Stimulated activated CD8-positive, alpha-beta memory T cell treated with anti-CD3 and anti-CD28 coated beads, Interleukin-15, amount 100 ng/mL, for 4 hours (primary cell): ENCODE measurements at places on chromosomes 6 and 20.

DNA sequence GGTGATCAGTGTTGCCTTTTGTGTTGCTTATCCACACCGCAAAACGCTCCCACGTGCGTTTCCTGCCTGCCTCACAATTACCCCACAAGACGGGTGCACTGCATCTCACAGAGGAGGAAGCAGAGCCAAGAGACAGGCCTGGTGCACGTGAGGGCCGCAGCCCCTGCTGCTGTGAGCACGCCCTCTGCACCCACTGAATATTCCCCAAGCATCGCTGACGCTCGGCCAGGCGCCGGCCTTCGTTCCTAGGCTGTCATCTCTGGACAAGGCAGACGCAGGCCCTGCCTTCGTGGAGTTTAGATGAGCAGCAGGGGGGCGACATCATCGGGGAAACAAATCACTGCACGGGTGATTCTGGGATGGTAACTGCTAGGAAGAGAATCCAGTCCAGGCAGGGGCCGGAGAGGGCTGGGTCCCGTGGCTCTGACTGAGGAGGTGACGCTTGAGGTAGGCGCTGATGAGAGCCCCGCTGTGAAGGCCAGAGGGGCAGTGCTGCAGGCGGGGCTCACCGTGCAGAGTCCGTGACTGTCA lies 162.4 kb upstream of the QKI start:
- DNase-seq = no peak

DNA sequence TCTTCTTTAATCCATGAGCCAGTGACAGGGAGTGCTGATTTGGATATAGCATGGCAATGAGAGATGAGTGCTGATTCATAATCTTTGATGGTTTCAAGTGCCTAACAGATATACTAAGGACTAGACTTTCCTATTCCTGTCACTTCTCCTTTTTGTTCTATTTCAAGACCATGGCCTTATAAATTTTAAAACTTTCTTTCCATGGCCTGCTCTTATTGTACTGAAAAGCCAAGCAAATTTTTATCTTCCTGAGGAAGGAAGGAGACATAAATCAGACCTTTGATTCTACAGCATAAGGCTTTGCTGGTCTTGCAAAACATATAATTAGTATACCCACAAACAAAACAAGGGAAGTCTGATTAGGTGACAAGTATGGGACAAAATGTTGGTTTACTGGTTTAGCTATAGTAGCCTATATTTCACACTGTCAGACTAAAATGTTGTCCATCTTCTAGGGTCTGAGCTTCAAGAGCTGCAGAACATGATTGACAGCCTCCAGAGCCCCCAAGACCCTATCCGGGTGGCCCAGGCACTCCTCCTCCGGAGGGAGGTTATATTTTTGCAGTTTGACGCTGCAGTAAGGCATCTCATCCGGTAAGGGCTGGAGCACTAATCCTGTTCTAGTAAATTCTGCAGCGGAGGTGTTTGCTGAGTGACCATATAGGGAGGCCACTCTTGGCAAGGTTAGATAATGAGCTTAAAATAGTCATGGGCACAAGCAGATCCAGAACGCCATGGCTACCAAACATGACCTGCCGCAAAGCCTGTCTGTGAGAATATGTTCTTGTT lies 82.3 kb downstream of the CD164 start:
- DNase-seq = no peak

DNA sequence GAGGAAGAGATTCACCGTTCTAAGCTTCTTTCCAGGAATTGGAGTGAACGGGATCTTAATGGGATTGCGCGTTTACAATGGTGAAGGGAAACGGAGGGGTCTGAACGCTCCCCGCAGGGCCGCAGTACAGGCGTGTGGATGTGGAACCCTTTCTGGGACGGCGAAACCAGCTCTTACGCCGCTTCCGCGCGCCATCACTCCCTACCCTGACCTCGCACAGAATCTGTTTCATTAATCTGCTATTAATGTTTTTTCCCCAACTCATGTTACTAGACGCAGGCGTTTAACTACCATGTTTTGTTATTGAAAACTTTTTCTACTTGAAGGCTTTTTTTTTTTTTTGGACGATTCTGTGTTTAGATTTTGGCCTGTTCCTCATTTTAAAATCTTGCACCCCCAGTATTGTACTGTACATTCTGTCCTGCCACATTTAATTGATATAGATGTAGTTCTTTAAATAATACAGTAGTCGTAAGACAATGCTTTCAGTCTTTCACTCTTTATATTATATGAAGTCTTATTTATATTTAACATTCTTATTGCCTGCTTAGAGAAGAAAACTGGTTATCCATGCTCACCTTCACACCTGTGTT lies 696 bp upstream of the SUPT3H start:
- DNase-seq = no peak

GRCh38 chr20:40675599-40676221 lies 13.3 kb downstream of the MAFB start:
- DNase-seq = no peak

DNA sequence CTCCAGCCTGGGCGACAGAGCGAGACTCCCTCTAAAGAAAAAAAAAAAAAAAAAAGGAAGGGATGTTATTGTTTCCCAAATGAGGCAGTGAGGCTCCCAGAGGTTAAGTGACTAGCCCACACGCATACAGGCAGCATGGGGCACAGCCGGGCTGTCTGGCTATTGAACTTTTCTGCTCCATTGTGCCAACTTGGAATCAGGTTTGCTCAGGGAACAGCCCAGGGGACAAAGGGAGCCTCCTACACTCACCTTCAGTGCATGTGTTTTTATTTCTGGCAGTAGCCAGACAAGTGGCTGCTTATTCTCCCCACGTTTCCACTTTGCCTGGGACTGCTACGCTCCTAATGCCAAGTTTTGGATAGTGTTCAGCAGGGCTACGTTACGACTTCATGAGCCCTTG lies 10.7 kb downstream of the ETV7 start:
- DNase-seq = no peak

GRCh38 chr20:50675671-50676376 lies 15.5 kb downstream of the RIPOR3 start:
- no peak for DNase-seq

GRCh38 chr20:21246161-21246560 lies 57.0 kb upstream of the XRN2 start:
- DNase-seq = no peak

GRCh38 chr6:97669191-97670031 lies 386.4 kb upstream of the MMS22L start:
- DNase-seq = no peak

- no peak for DNase-seq
Observed at GRCh38 chr6:23735151-23735550, 390.9 kb upstream of the NRSN1 start.

- DNase-seq = no peak
Observed at GRCh38 chr6:36459501-36459900, 16.7 kb downstream of the KCTD20 start.

DNA sequence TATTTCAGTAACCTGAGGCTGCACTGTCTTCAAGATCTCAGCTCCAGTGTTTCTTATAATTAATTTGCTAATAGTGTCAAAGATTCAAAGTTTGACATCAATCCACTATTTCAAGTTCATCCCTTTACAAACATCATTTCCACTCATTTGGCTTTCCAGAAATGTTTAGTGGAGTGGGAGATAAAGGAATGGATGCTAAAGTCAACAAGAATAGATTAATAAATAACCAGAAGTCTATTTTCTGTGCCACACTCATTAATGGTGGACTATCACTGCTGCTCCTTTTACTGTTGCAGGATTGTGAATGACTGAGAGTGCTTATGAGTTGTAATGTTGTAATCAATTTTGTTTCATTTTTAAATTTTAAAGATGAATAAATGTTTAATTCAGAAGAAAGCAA lies 28.4 kb upstream of the EPM2A start:
- no peak for DNase-seq

DNA sequence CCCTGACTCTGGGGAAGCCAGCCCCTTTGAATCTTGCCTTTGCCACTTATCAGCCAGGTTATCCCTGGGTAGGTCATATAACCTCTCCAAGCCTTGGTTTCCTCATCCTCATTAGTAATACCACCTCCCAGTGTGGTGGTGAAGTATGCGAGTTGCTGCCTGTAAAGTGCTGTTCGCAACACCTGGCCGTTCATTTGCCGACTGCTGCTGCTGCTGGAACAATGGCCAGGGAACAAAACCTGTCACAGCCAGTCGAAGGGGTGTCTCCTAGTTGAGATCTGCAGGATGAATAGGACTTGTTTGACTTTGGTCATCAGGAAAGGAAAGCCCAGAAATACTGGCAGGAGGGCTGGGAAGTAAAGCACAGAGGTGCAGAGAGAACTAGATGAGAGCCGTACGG lies 6.1 kb downstream of the MANBAL start:
- no peak for DNase-seq

- DNase-seq = peak; percentile 42
Observed at GRCh38 chr6:3162565-3163247, 5.4 kb upstream of the TUBB2A start.

DNA sequence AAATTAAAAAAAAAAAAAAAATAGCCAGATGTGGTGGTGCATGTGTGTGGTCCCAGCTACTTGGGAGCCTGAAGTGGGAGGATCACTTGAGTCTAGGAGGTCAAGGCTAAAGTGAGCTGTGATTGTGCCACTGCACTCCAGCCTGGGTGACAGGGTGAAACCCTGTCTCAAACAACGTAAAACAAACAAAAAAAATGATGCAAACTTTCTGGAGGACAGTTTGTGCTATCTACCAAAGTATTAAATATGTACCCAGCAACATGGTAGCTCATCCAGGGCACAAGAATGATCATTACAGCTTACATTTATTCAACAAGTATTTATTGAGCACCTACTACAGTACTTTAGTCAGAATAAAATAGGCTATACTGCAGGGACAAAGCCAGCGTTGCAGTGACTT lies 40.4 kb upstream of the PTPN1 start:
- DNase-seq = no peak

DNA sequence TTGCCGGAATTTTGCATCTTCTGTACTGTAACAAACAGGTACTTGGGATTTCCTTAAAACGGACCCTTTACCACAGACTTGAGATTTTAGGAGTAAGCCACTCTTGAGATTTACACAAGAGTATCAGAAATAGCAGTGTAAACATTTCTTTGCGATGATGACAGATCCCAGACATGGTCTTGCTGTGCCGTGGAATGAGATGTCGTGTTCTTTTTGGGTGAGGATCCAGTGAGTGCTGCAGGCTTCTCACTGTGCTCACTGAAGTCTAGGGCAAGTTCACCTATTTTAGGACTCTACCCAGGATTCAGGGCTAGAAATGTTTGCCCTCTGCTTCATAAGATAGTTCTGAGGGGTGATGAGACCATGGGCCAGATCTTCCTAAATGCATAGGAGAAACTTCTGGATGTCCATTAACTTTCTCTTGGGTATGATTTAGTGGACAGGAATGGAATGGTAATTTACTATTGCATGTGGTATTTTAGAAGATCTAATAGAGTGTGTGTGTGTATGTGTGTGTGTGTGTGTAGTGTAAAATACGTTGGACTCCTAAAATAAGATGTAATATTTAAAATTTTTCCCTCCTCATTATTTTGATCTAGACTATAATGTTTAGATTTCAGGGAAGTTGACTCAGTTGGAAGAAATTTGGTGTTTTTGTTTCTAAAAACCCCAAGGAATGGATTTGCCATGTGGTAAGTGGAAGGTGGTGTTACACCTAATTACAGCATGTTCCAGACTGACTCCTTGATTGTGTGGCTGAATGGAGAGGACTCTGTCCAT lies 8.5 kb downstream of the LRRC1 start:
- no peak for DNase-seq
